ENCODE measurements at places on chromosomes 12 and 14.

GRCh38 chr12:109253913-109254544, 55.1 kb downstream of the FOXN4 start:
- no peak for DNase-seq

GRCh38 chr12:80754274-80754673, 37.6 kb downstream of the MYF5 start:
- no peak for DNase-seq

DNA sequence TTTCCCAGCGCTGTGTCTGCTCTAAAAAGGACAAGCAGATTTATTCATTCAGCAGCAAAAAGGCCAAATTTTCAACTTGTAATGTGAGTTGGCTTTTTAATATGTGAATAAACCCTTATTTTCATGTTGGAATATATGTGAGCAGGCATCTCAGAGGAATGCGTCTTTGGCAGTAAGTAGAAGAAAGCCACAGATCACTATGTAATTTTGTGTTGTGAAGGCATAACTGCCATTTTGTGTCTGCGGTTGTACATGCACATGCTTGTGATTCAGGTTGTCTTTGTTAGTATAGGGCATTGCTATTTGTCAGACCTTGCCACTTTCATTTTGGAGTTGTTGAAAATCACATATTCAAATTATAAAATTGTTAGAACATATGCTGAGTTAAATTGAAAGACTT, 398.8 kb upstream of the RGS6 start:
- no peak for DNase-seq

- no peak for DNase-seq
These were observed 21.6 kb upstream of the CHST11 start for GRCh38 chr12:104435175-104435574.

GRCh38 chr14:103997391-103997790, 55.1 kb upstream of the RD3L start:
- no peak for DNase-seq

DNA sequence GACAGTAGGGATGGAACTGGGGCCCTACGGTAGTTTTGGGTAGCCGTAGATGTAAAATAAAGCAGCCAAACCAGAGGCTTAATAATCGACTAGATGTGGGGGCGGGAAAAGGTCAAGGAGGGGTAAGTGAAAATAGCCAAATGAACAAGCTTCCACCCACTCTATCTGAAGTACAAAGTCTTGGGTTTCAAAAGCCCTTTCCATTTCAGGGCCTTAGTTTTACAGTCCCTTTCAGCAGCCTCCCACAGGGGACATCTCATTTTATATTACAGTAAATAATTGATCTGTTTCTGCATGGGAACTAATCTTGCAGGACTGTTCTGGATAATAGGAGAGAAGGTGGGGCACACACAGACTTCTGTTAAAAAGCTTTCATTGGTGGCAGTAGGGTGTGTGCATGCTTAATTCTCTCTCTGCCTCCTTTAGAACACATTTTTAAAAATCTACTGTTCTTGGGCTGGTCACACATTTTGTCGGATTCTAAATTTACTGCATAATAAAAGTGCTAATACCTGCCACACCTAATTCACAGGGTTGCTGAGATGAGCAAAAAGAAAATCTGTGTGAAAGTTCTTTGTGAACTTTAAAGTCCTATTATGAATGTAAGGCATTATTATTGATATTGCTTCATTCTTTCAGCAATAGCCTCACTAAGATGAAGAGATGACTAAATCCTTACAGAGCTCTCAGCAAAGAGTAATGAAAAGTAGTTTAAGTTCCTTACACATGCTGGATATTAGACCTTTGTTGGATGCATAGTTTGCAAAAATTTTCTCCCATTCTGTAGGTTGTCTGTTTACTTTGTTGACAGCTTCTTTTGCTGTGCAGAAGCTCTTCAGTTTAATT, 104.6 kb downstream of the ITPR2 start:
- no peak for DNase-seq

DNA sequence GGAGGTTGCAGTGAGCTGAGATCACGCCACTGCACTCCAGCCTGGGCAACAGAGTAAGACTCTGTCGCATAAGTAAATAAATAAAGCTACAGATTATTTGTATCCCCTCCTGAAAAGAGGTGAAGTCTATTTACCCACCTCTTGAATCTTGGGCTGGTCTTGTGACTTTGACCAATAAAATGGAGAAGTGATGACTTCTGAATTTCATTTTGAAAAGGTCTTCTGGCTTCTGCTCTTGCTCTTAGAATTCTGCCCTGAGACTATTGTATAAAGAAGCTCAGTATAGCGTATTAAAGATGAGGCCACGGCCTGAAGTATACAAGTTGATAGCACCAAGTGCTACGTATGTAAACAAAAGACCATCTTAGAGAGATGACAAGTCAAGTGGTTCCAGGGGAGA, 88.3 kb upstream of the AMN1 start:
- DNase-seq, result no peak

- DNase-seq, result no peak
These were observed 228.4 kb upstream of the SOX5 start for GRCh38 chr12:24177889-24178288.

DNA sequence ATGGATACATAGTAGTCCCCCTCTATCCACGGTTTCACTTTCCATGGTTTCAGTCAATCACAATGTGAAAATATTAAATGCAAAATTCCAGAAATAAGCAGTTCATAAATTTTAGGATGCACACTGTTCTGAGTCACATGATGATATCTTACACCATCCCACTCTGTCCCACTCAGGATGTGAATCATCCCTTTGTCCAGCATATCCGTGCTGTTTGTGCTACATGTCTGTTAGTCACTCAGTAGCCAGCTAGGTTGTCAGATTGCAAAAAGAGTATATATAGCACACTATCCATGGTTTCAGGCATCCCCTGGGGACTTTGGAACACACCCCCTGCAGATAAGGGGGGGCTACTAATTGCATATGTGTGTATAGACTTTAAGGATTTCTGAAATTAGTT, 8.1 kb upstream of the NAA30 start:
- DNase-seq, result no peak

- DNase-seq, result no peak
These were observed 40.7 kb downstream of the STK38L start for GRCh38 chr12:27284751-27285150.

DNA sequence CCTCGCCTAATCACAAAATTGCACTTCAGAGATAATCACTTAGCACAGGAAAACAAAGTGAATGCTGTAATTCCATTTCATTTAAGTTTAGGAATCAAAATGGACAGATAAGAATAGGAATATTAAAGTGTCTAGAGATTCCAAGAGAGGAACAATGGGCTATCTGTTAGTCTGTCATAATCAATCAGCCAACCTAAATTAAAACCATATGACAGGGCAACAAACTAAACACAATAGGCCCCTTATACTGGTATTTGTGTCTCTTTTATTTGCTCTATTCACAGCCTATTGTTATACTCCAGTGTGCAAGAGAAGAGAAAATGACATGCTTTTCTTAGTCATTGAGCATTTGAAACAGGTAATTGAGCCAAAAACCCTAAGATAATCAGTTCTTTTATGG, 259.4 kb downstream of the PRKD1 start:
- no peak for DNase-seq

GRCh38 chr12:94957006-94957405, 46.5 kb downstream of the NDUFA12 start:
- no peak for DNase-seq

DNA sequence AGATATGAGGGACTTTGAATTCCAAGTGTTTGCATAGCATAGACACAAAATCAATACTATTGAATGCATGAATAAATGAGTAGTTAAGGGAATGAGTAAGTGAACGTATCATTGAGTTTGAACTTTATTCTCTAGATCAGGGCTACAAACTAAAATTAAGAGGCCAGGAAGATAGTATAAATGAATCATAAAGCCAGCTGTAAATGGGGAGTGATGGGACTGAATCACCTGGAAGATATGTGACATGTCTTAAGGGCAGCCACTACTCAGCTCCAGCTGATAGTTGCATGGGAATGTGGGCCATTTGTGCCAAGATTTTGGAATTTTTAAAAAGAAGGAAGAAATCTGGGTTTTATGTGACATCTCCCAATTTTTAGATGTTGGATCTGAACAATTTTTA, 229.9 kb downstream of the AKAP6 start:
- no peak for DNase-seq

GRCh38 chr12:16588812-16589211, 17.1 kb downstream of the LMO3 start:
- no peak for DNase-seq

- DNase-seq, result no peak
These were observed 7.0 kb downstream of the ADCY6 start for GRCh38 chr12:48781750-48782456.

- DNase-seq, result no peak
These were observed 38.8 kb downstream of the HSD17B6 start for GRCh38 chr12:56801661-56802622.

- DNase-seq, result no peak
These were observed 578.7 kb upstream of the FBXO33 start for GRCh38 chr14:40010961-40011360.

GRCh38 chr14:64178814-64179213, 115.4 kb downstream of the ESR2 start:
- no peak for DNase-seq

DNA sequence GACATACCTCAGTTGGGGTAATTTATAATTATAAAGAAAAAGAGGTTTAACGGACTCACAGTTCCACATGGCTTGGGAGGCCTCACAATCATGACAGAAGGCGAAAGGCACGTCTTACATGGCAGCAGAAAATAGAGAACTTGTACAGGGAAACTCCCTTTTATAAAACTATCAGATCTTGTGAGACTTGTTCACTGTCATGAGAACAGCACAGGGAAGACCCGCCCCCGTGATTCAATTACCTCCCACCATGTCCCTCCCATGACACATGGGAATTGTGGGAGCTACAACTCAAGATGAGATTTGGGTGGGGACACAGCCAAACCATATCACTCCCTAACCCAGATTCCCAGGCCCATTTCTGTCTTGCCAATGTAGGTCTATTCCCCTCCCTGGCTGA, 22.1 kb downstream of the MYO1H start:
- DNase-seq, result no peak

- DNase-seq, result no peak
These were observed 76.9 kb downstream of the PTCSC3 start for GRCh38 chr14:36099619-36100018.

GRCh38 chr12:28883406-28883997, 265.6 kb upstream of the FAR2 start:
- DNase-seq, result peak; percentile 88

DNA sequence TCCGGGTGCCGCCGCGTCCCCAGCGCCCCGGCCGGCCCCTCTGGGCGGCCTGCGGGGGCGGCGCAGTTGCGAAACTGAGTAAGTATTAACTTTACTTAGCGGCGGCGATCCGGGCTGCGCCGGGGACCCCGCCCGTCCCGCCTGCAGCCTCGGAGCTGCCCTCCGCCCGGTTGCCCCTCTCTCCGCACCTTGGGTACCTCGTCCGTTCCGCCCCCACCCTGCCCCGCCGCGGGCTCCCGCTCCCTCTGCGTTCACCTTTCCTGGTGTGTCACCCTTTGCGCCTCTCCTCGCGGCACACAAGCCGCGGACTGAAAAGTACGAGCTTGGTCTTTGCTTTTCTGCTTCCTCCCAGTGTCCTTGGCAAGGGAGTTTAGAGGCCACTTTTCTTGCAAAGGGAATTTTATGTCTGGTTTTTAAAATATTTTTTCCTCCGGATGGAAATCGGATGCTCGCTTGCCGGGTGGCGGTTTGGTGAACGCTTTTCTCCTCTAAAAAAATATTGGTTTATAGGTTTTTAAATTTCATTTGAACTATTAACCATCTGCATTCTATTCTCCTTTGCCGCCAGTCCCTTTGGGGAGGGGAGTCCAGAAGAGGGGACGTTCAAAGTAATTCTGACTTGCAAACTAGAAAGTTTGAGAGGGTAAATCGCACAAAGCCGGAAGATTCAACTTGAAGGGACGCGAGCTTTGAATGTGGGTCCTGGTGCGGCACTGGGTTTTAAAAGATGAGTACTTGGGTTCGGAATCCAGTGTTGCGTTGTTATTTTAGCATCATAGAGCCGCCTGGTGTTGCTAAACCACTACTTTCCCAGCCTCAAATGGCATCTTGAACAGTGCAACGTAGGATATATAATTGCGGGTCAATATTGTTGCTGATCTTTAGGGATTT, 834 bp downstream of the RASSF8 start:
- DNase-seq, result no peak

DNA sequence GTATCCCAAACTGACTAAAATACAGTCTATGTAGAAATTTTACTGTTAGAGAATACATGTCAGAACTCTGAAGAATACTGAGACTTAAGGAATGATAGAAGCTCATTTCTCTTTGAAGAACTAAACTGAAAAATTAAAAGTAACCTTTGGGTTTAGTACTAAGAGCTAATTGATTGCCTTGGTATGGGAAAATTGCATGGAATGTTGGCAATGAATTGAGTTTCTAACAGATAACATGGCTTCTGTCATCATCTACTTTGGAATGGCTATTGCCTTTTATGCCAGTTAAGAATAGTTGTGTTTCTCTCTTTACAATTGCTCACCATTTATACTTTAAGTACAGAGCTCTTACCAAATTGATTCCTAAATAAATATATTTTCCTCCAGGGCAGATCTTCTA, 308.8 kb upstream of the SYT1 start:
- no peak for DNase-seq

DNA sequence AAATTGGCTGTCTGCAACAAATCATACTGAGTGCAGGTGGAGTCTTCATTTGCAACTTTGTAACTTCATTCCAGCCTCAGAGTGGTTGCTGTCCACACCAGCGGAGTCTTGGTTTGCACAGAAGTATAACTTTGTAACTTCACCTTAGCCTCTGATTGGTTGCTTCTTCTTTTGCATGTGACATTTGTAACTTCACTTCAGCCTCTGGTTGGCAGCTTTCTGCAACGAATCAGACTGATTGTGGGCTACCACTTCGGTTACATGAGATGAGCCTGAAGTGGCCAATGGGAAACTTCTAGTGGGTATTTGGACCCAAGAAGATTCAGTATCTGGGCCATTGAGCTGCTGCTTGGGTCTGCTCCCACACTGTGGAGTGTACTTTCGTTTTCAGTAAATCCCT, 17.8 kb downstream of the RASSF8 start:
- peak; percentile 61 for DNase-seq

- DNase-seq, result peak; percentile 51
These were observed 119.3 kb upstream of the MDM1 start for GRCh38 chr12:68451261-68452077.

- no peak for DNase-seq
These were observed 28.3 kb upstream of the SLC5A8 start for GRCh38 chr12:101238306-101238705.

- no peak for DNase-seq
These were observed 176.0 kb downstream of the DACT1 start for GRCh38 chr14:58813745-58814144.

GRCh38 chr14:51228890-51229289, 11.2 kb upstream of the TMX1 start:
- no peak for DNase-seq

- DNase-seq, result no peak
These were observed 301.6 kb downstream of the ATP23 start for GRCh38 chr12:58242796-58243630.

- no peak for DNase-seq
These were observed 5.4 kb upstream of the KRT81 start for GRCh38 chr12:52296572-52297215.

GRCh38 chr12:76199808-76200207, 115.3 kb upstream of the NAP1L1 start:
- DNase-seq, result peak; percentile 69

- no peak for DNase-seq
These were observed 15.1 kb upstream of the CISTR start for GRCh38 chr12:53766881-53767280.

Measured in OCI-M1 (cell line).